ENCODE measurements at places on chromosomes 7 and 10.

DNA sequence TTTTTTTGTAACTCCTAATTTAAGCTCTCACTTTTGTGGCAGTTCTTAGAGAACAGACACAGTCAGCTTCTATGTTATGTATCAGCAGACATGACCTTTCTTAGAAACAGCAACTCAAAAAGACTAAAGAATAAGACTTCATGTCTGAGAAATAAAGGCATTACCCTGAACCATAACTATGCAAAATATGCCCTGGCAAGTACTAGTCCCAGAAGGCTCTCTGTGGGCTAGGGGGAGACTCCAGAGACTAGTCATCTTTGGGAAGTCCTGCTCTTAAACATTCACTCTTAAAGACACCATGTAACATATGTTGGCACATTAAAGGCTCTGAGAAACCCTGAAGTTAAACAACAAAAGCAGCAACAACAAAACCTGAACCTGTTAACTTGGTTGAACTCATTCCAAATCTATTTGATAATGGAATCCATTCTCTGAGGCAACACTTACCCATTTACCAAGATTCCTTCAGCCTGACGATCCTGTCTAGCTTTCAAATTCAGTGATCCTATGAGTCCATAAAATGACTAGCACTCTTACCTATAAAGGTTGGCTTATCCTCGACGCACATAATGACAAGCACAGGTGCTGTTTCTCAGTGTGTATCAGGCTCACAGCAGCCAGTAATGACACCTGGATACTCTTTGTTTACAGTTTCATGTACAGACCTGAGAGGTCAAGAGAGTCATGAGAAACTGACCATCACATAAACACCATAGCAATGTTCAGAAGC, 62.3 kb downstream of the OSBPL3 start:
- DNase-seq = no peak

GRCh38 chr7:152436111-152436930, 518 bp upstream of the KMT2C start:
- peak; percentile 94 for DNase-seq

DNA sequence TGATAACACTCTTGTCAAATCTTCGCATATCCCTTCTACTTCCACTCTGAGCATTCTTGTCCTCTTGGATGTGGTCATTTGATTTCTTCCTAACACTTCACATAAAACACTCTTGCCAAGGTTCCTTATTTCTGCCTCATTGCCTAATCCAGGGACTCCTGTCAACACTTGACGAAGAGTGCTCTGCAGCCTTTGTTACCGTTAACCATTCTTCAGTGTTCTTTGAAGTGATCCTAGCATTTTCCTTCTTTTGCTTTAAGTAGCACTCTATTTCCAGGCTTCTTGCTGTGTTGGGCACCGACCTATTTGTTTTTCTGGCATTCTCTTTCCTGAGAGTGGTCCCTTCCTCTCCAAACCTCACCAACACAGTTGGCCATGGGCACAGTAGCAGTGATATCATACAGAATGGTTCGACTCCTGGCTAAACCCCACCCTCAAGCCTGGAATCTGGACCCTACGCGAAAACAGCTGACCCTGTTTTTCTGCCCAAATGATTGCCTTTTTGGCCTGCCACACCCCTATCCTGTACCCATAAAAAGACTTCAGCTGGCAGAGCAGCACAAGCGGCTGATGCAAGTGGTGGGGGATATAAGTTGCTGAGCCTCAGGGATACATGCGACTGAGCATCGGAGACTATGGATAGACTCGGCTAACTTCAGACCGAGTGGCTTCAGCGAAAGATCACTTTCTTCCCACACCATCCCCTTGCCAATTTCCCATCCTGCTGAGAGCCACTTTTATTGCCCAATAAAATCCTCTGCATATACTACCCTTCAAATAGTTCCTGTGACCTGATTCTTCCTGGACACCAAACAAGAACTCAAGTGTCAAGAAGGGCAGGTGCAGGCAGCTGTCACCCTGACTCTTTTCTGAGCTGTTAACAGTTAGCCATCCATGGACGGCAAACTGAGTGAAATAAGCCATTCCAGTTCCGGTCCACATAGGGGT, 820.6 kb downstream of the CCSER2 start:
- DNase-seq = no peak

- no peak for DNase-seq
Measured at GRCh38 chr10:48714088-48714487, 29.4 kb downstream of the WDFY4 start.

- no peak for DNase-seq
Measured at GRCh38 chr10:67386260-67386659, 309.7 kb downstream of the CTNNA3 start.

- DNase-seq = no peak
Measured at GRCh38 chr7:121414436-121414835, 18.3 kb upstream of the FAM3C start.

DNA sequence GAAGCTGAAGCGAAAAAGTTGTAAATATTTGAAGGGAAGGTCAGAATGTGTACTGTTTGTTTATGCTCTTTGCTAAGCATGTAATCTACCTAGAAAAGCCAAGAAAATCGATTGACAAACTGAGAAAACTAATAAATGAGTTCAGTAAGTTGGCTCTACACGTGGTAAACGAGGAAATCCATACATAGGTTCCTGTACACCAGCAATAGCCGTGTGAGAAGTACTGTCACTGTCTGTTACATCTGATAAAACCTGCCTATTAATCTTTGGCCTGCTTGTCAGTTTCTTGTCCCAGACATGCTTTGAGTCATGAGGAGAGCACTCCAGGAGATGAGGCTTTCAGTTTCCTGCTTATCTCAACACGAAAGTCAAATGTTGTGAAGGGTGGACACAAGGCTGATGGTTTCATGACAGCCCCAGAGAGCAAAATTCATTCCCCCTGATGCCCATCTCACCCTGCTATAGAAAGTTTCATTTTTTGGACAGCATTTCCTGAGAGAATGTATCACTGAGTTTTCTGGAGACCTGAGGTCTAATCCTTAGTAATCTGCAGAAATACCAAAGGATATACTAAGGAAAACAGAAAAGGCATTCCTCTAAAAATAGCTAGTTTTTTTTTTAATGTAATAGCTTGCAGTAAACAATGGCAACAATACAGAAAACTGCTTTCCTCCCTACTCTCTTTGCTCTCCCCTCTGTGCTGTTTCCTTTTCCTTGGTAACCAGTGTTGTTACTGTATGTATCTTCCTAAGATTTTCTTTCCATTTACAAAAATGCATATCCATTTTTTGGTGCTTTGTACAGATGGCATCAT, 18.8 kb downstream of the BMPR1A start:
- no peak for DNase-seq

DNA sequence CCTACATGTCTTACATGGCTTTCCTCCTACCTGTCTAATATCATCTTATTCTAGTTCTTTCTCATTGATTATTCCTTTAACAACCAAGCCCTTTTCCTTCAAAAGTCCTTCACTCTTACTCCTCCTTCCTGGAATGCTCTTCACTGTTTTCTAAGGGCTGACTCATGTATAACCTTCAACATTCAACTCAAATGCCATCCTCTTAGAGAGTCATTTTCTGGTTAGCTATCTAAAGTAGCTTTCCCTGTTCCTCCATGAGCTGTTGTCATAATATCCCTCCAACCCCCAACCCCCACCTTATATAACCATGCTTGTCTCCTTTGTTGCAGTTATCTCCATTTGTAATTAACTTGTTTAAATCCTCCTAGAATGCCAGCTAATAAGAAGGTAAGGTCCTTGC, 286.8 kb downstream of the ADK start:
- no peak for DNase-seq

GRCh38 chr10:50384898-50385297, 133.6 kb upstream of the ASAH2 start:
- no peak for DNase-seq

GRCh38 chr7:138875794-138876193, 77.8 kb upstream of the ATP6V0A4 start:
- DNase-seq = peak; percentile 63

DNA sequence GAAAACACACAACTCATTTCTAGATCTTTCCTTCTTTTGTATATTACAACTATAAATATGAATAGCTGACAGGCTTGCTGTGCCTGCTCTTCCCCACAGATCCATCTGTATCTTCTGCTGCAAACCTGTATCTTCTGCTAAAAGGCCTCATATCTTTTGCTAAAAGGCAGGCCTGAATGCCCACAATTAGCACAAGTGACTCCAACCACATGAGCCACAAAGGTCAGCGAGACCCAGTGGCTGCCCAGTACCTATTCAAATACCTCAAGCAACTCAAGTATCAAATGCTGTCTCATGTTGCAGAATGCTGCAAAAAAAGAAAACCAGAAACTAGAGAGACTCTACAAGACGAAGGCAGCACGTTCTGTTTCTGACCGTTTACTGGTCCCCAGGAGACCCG, 54.5 kb upstream of the ATP6V0A4 start:
- no peak for DNase-seq

- DNase-seq = no peak
Measured at GRCh38 chr7:88344956-88345832, 38.5 kb upstream of the STEAP4 start.

- no peak for DNase-seq
Measured at GRCh38 chr7:133958822-133959221, 168.3 kb upstream of the LRGUK start.

DNA sequence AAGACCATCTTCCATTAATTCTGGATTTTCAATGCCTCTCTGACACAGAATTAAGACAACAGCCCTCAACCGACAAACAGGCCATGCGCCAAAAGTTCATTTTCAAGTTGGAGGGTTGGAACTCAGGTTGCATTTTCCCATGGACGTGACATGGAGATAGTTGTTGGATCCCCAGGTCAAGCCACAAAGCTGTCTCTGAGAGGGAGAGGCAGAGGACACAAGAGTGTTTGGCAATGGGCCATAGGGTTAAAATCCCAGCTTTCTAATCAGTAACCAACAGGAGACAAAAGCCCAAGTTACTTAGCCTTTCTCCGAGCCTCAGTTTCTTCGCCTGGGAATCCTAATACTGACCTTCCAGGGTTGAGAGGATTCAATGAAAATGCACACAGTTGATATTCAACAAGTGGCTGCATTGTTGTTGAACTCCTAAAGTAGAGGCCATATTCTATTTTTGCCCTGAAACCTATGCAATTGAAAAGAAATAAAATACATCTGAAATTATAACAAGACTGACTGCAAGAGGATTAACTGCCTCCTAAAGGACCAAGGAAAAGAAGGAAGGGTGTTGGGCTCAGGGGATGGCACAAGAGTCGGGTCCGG, 44.3 kb downstream of the SORBS1 start:
- DNase-seq = no peak

DNA sequence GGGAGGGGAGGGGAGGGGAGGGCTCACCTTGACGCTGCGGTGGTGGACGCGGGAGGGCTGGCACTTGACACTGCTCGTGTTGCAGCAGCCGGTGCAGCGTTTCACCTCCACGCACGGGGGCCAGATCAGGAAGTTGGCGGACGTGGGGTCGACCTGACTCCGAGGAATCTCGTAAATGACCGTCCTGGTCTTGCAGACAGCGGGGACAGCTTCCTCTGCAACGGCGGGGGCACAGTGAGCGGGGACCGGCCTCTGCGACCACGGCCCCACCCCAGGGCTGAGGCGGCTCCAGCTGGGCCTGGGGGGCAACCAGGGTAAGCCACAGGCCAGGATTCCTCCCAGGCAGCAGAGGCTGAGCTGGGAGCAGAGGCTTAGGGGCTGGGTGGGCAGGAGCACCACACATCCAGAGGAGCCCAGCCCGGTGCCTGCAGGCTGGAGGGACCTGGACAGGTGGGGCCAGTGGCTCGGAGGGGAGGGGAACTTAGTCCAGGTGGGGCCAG, 8.8 kb downstream of the PDGFA start:
- DNase-seq = no peak

DNA sequence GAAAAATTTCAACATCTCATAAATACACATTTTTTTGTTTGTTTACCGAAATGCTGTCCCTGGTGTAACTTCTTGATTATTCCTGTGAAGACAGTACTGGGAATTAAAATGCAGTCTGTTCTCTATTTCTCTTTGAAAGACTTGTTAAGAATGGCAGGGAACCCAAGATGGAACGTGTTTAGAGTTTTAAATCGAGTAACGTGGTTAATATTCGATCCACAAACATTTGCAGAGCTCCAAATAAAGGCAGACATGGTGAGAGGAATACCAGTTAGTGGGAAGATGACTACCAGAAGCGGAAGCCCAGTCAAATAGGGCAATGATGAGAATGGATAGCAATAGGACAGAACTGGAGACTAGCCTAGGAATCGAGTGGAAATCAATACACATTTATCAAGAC, 6.7 kb downstream of the PON3 start:
- no peak for DNase-seq

DNA sequence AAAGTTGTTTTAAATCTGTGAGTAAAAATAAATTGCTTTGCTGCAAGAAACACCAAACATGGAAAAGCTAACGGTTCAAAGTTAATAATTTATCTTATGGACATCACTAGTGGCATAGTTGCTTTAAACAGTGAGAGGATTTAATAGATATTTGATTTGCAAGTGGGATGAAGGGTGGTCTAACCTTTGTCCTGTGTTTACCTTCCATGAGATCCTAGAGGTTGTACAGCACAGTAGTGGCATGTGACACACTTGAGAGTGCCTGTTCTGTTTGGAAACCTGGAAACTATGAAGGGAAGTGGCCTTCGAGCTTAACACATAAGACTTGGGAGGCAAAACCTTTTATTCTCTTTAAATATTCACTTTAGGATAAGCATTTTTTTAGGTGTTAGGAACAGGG, 16.0 kb downstream of the EGFR start:
- DNase-seq = no peak

- no peak for DNase-seq
Measured at GRCh38 chr7:149713061-149713730, 60.2 kb downstream of the ZNF467 start.

- no peak for DNase-seq
Measured at GRCh38 chr7:99116144-99116543, 27.8 kb downstream of the SMURF1 start.

GRCh38 chr7:9502269-9502668, 1068.9 kb downstream of the NXPH1 start:
- DNase-seq = no peak

- no peak for DNase-seq
Measured at GRCh38 chr7:96636979-96637378, 72.7 kb downstream of the SEM1 start.

DNA sequence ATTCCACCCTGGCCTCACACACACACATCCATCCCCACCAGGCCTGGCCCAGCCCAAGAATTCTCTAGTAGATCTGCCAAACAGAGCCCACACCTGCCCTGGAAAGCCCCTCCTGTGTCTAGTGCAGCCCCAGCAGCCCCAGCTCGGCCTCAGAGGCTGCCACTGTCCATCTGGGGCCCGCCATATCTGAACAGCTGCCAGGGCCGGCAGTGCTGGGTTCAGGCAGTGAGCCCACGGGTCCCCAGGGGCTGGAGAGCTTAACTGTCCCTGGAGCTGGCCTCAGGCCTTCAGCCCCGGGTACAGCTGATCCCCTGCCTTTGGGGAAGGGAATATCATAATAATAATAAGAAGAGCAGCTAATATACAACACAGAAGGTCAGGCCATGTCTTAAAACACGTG, 574 bp downstream of the MYL10 start:
- no peak for DNase-seq

- no peak for DNase-seq
Measured at GRCh38 chr10:18554479-18554878, 96.9 kb downstream of the NSUN6 start.

Measured in activated T-cell treated with anti-CD3 and anti-CD28 coated beads, Interleukin-2, amount 50 U/mL, for 24 hours (primary cell).